ENCODE measurements at places on chromosomes 1 and 21.
A peak's percentile ranks its signal among the peaks of the same experiment; 100 is the strongest.

DNA sequence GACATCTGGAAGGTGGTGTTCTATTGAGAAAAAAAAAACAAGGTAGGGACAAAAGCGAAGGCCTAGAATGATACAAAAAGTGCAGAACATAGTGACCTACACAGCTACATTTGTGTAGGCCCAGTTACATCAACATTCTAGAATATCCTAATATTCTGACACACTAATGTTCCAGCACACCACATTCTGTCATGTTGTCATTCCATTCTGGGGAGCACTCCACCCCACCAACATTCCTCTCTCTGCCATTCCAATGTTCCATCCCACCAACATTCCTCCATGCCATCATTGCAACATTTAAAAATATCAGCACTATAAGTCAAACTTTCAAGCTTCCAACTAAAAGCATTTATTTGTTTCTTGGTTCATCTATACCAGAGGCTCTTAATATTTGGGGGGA, 28.5 kb downstream of the COA7 start:
- DNase-seq, result no peak

GRCh38 chr1:186802388-186802787, 26.4 kb upstream of the PLA2G4A start:
- DNase-seq, result no peak

GRCh38 chr1:108512239-108513043, 47.5 kb upstream of the EEIG2 start:
- DNase-seq, result peak; percentile 30

GRCh38 chr1:179818260-179818659, 59.3 kb downstream of the TOR1AIP2 start:
- no peak for DNase-seq

DNA sequence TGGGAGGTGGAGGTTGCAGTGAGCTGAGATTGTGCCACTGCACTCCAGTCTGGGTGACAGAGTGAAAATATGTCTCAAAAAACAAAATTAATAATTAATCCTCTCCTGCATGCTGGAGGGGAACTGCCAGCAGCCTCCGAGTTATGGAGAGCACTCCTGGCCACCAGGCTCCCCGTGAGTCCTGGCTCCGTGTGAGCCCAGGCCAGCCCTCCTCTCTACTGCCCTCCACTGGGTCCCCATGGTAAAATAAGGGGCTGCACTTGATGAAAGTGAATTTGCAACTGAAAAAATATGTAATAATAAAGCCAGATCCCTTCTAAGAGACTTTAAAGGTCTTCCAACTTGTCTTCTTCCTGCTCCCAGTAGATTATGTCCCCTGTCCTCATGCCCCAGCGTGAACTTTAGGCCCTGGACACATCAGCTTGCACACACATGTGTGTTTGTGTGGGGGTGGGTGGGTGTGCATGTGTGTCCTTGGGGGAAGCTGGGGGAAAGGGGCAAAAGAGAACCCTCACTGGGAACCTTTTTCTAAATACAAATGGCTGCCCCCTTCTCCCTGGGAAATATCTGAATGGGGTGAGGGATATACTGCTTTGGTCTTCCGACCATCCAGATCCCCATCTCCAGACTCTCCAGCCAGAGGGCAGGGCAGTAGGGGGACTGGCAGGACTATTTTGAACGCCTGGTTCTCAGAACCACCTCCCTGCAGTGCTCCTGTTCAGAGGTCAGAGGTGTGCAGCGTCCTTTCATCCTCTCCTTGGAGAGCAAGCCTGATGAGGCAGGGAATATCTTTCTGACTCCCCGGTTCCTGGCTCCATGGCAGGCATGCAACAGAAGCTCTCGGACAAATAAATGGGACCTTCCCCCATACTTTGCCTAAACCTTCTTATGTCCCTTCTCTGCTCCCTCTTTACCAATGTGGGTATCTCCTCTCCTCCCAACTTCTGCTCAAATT, 26.2 kb downstream of the NEK2 start:
- DNase-seq, result peak; percentile 19

DNA sequence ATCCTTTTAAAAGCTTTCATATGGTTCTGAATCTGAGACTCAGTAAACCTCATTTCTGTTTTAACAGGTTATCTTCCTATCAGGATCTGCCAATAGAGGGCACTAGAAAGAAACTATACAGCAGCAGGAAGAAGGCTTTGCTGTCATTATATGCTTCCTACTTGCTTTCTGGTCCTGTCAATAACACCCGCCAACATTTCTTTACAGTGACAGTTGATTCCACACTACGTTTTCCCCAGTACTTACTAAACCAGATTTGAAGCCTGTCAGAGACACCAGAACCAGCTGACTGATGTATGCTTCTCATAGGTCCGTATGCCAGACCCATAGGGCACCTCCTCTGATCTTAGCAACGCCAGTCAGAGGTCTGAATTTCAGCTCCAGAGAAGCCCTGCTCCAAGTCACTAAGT, 341.0 kb upstream of the NEGR1 start:
- no peak for DNase-seq

DNA sequence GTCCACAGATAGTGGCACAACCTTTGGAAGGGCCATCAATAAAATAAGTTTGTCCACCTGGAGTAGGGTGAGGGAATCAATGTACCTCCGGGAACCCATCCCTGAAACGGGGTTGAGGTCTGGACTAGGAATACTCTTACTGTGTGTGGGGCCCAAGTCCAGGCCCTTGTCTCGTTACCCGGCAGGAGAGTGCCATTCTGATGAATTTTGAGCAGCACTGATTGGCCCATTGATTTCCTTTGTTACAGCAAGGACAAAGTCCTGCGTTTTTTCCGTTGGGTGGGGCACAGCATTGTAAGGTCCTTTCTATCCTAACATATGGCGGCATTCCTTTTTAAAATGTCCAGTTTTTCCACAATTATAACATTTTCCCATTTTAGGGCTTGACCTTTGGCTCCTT, 75.2 kb downstream of the AXDND1 start:
- DNase-seq, result no peak

DNA sequence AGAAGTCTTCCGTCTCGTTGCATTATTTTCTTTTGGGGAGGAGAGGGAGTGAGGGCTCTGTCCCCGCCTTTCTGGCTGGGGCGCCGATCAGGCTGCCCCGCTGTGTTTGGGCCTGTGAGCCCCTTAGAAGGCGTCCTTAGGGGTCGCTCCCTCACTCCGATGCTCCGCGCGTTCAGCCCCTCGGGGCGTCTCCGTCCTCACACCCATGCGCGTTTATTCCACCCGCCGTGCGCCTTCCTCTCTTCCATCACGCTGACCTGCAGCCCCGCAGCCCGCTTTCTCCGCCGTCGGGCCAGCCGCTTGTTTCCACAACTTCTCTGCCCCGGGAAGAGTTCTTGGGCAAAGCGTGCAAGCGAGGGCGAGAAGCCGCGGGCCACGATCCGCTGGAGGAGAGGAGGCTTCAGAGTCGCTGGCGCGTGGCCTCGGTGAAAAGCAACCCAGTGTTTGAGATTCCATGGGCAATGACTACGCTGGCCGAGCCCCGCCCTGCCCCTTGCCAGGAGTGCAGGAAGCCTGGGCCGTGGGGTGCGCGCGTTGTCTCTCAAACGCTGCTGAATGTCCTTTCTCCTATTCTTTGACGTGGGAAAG, 27.7 kb downstream of the TRIM11 start:
- DNase-seq, result no peak

DNA sequence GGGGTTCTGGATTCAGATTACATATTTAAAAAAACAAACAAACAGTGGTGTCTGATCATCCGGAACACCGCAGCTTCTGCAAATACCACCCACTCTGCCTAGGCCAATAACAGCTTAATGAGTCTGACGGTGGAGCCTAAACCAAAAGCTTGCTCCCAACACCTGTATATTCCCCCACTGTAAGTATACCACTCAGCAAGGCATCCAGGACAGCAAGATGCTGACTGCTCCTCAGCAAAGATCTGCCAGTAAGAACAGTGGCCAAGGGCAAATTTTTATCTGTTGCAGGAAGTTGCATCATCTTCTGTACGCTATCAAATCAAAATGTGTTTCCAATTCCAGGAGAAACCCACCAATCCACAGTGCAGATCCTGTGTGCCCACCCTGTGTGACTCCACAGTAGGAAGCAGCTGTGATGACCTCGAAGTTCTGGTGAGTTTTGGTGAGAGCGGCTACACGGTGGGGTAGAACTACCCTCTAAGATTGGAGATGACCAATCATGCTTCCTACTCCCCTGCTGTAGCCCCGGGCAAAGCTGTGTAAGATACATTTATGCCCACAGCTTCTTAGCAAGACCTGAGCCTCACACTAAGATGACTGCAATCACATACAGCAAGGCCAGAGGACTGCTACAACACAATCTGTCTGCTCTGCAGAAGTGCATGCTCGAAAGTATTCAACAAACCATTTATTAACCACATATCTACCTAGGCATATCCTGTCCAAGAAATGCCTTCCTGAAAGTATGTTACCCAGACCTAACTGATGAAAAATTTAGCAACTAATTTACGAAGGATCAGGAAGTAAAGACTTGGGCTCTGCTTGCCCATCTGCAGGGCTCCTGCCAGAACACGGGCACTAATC, 30.5 kb downstream of the SIPA1L2 start:
- no peak for DNase-seq

DNA sequence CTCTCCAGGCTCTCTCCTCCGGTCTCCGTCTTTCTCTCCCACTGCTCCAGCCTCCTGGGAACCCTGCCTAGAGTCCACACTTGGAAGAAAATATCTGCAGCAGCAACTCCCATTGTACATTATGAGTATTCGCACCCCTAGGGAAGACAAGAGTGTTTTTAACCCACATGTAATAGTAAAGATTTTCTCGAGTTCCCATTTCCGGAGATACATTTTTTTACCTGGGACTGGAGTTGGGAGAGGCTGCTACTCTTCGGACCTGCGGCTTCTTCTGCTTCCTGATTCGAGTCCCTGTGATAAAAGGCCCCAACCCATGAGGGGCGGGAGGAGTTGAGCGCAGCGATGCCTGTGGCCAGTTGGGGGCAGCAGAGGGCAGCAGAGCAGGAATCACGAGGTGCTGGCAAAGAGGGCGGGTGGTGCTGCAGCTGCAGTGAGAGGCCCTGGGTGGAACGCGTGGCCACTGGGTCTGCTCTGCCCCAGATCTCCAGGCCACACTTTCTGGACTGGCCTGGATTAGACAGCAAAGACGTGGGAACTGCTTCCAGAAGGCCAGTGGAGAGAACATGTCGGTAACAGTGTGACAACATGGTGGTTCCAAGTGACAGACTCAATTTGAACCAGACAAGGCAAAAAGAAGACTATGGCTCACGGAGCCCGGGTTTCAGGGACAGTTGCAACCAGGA, 221.0 kb upstream of the CSF3R start:
- DNase-seq, result peak; percentile 44

GRCh38 chr21:33128538-33128937, 58.6 kb downstream of the OLIG1 start:
- DNase-seq, result no peak

- no peak for DNase-seq
Measured at GRCh38 chr1:104463126-104463697, 713.5 kb downstream of the AMY1C start.

- peak; percentile 85 for DNase-seq
Measured at GRCh38 chr1:225999912-226000337, 782 bp upstream of the SDE2 start.

GRCh38 chr1:175220853-175221556, 28.4 kb upstream of the KIAA0040 start:
- no peak for DNase-seq

DNA sequence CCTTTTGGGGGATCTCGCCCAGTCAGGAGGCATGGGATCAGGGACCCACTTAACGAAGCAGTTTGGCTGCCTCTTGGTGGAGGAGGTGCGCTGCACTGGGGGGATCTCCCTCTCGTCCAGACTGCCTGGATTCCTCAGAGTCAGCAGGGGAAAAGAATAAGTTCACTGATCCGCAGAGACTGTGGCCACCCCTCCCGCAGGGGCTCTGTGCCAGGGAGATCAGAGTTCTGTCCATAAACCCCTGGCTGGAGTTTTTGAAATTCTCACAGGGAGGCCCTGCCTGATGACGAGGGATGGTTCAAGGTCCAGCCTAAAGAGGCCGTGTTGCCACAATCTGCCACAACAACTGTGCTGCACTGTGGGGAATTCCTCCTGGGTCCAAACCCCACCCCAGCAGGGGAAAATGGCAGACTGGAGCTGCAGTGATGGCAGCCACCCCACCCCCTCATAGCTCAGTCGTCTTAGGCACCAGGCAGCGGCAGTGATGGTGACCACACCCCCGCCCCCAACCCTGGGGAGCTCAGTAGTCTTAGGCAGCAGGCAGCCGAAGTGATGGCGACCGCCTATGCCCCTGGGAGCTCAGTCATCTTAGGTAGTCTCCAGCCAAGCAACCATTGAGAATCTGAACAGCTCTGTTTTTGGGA, 273.8 kb upstream of the USP25 start:
- no peak for DNase-seq

DNA sequence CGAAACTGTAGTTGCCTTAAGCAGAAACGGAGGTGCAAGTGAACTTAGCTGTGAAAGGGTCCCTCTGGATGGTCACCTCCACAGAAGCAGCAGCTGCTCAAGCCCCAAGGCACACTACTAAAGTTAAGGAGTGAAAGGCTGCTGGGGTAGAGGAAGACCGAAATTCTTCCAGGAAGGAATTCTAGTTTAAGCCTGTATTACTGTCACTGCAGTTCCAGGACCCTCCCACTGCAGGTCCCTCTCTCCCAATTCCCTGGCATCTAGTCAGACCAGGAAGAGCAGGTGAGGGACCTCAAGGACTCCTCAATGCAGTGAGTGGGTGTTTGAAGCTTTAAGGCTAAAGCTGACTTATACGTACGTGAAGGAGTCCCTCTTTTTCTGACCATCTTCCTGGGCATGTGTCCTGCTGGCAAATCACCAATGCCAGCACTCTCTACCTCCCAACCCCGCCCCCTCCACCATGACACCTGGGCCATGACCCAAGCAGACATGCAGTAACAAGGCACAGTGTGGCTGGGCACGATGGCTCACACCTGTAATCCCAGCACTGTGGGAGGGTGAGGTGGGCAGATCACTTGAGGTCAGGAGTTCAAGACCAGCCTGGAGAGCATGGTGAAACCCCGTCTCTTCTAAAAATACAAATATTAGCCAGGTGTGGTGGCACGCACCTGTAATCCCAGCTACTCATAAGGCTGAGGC, 57.2 kb downstream of the TGFBR3 start:
- DNase-seq, result no peak

DNA sequence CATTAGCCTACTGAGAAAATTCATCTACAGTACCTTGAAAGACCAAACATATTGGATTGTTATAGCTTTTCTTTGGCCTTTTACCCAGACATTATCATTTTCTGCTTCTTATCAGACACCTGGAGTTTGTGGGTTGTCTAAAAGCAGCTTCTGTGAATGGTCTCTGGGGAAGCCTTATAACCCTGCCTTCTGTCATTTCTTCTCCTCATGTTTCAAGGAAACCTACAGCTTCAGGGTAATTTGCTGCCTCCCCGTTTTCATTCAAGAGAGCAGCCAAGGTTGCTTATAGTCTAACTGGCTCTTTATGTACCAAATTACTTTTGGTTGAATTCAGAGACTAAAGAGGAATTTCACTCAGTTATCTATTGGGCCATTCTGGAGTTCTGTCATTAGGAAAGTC, 288.3 kb upstream of the SGIP1 start:
- DNase-seq, result no peak

- DNase-seq, result peak; percentile 69
Measured at GRCh38 chr1:31939484-31940329, 1.5 kb upstream of the PTP4A2 start.

DNA sequence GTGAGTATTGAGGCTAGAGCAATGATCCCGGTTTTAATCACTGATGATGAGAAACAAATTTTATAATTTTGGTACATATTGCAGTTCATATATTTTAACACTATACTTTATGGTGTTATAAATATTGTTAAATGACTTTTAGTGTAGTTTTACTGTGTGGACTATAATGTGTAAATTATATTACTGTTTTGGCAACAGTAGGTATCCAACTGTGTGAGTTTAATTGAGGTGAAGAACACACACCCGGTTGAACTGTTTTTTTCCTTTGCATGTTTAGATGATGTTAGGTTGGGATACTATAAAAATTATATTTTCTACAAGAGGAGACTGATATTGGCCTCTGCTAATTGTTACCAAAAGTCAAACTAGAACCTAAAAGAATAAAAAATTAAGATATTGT, 166.5 kb downstream of the SDCCAG8 start:
- DNase-seq, result no peak

Measured in naive B cell (primary cell).